K562 (cell line): ENCODE measurements at places on chromosomes 7 and 10. TPM values are rescaled to one million over a fixed set of nuclear protein-coding genes. Genes with fewer than 3 reads are reported as not detected.

DNA sequence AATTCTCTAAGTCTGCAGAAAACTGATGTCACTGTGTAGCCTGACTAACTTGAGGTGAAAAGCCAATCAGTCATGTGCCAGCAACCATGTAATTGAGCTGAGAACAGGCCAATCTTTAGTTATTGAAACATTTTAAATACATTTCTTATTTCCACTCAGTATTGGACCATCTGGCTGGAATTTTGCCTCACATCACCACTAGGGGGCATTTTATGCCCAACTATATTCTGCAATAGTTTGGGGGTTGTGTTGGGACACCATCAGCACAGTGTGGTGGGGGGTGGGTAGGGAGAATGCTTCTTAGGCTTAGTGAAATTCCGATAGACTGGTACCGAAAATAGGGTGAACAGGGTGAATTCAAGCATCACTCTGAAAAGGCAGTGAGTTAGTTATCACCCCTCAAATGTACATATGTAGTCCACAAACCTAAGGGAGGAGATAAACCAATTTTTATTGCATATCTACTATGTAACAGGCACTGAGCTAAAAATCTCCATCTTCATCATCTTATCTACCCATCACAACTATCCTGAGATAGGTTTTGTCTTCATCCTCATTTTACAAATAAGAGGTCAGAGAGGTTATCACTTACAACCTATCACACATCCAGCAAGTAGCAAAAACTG is 17.8 kb downstream of the NPSR1 start:
- DNase-seq: peak; percentile 31

DNA sequence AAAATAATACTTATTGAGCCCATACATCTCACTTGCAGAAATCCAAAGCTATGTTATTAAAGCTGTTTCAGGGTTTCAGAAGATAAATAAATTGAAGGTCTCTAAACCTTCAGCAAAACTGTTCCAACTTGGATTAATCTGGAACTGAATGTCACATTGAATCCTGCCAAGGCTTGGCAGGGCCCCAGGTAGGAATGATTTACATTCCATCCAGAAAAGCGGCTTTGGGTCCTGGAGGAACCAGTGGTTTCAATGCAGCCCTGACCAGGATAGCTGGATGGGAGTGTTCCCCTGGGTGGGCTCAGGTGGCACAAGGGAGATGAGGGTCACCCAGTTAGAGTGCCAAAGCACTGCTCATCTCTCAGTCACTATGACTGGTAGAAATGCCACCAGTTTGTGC is 37.0 kb upstream of the TMEM72 start:
- DNase-seq: no peak

DNA sequence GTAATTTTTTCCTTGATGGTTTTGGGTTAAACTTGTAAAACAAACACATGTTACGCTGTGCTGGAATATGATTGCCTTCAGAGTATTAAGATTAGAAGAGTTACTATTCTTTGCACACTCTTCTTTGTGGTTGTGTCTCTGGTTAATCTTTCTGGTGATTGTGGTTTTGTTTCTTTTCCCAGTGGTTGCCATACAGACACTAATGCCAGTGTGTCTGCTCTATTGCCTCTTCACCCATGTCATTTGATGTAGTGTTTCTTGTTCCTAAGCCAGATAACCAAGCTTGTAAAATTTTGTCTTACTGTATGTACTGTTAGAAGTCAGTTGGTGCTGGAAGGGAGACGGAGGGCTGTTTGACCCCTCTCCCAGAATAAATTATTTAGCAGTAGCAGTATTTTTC is 124.8 kb downstream of the PHTF2 start:
- DNase-seq: no peak

GRCh38 chr7:108294595-108294994 is 161.6 kb downstream of the NRCAM start:
- DNase-seq: no peak

- DNase-seq: no peak
Measured at GRCh38 chr7:147638566-147638965, 952.0 kb upstream of the C7orf33 start.

DNA sequence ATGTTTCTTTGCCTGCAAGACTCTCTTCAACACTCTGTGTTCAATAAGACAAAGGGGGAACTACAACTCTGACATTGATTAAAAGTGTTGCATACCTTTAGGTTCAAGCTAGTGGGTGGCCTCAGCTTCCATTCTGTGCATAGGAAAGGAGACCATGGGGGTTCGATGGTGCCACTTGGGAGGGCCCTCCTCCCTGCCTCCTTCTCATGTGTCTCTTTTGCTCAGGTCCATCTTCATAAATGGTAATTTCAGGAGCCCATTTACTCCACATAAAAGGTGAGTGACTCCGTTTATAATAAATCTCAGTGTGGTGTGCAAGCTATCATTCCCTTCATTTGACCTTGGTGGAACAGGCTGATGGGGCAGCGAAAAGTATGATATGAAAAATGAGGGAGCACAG is 285.1 kb downstream of the LRMDA start:
- DNase-seq: no peak

DNA sequence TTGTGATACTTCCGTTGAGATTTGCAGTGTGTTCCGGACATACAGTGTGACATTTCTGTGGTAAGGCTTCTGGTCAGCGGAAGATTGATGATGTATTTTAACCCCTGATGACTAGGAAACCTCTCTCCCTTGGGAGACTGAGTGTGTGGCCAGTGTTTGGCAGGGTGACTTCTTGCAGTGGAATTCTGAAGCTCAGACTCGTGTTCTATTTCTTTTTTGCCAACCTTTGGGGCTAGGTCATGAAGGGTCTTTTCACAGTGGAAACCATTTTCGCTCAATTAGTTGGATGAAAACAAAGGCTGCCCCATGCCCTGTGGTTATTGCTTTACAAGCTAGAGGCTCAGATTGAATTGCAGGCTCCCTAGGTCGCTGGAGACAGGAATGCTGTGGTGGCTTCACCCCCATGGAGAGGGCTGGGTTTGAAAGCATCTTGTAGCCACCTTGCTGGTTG is 288.9 kb downstream of the BBS9 start:
- no peak for DNase-seq

DNA sequence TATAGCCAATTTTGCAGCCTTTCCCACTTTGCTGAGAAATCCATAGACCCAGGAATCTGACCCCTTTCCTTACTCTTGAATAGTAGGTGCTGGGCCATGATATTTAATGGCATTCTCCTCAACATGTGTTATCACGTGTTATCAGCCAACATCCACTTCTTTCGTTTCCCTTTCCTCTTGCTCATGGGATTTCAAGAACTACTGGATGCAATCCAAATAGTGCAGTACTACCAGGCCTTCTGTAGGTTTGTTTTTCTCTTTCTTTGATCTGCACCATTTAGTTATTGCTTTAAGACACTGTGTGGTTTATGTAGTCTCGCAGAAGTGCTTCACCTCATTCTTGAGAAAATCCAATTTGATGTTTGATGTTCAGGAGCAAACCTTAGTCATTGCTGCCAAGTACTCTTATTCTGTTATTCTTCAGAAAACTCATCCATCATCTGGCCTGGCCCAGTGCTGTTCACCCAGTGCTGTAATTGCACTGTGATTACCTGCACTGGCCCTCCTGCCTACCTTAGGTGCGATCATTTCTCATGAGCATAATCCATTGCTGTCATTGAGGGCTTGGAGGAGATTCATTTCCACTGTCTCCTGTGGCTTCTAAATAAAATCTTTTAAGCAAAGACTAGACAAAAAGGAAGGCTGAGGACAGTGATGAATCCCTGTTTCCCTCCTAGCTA is 315.3 kb downstream of the BMPER start:
- DNase-seq: no peak

GRCh38 chr10:22159180-22159579 is 58.6 kb downstream of the EBLN1 start:
- DNase-seq: no peak

GRCh38 chr10:58796824-58797223 is 284.2 kb downstream of the BICC1 start:
- no peak for DNase-seq

- DNase-seq: no peak
Measured at GRCh38 chr10:10826125-10826524, 191.5 kb upstream of the CELF2 start.

- DNase-seq: peak; percentile 42
Measured at GRCh38 chr7:4659551-4660286, 22.4 kb upstream of the FOXK1 start.

DNA sequence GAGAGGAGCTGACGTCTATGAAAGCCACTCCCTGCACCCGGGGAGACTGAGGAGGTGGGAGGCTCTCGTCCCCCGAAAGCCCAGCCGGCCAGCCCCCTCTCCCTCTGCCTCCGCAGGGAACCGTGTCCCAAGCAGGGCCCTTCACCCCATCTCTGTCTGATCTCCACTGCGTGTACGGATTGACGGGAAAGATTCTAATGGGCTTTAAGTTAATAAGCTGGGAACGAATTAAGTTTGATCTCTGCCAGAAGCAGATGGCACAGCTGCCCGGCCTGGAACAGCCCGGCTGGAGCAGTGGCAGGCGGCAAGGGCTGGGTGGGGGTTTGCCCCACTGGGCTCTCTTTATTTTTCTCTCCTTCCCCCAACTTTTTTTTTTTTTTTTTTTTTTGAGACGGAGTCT is 6.1 kb upstream of the SLC29A4 start:
- no peak for DNase-seq

GRCh38 chr10:114925587-114926586 is 12.1 kb upstream of the TRUB1 start:
- no peak for DNase-seq

- no peak for DNase-seq
Measured at GRCh38 chr7:25822823-25823222, 329.2 kb upstream of the NFE2L3 start.

- DNase-seq: no peak
Measured at GRCh38 chr7:127683776-127684681, 32.0 kb downstream of the SND1 start.

DNA sequence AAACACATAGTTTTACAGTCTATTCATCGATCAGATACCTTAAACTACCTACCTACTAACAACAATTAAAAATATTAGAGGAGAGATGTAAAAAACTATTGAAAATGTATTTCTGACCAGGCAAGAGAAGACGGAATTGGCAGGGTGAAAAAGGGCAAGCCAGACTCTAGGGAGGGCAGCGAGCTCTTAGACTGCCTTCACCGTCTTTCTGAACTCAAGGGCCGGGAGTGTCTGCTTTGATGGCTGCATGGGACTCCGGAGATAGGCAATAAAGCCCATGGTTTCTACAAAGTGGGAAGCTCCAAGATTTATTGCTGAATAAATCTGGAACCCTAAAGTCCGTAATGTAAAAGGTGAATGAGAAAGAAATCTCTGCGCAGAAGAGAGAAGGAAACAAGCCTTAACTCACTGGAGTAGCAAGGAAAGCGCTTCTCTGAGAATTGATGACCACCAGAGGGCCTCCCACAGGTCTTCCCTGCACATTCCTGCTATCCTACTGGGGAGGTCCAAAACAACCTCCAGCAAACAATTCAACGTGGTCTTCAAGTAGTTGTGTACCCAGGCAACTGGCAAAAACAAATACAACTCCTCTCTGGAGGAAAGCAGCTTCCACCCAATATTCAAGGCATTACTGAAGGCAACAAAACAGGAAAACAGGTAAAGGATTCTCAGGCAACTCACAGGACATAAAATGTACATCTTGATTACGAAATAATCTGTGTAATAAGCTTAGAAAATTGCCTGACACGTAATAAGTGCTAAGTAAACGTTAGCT is 181.3 kb downstream of the SDK1 start:
- DNase-seq: peak; percentile 38

DNA sequence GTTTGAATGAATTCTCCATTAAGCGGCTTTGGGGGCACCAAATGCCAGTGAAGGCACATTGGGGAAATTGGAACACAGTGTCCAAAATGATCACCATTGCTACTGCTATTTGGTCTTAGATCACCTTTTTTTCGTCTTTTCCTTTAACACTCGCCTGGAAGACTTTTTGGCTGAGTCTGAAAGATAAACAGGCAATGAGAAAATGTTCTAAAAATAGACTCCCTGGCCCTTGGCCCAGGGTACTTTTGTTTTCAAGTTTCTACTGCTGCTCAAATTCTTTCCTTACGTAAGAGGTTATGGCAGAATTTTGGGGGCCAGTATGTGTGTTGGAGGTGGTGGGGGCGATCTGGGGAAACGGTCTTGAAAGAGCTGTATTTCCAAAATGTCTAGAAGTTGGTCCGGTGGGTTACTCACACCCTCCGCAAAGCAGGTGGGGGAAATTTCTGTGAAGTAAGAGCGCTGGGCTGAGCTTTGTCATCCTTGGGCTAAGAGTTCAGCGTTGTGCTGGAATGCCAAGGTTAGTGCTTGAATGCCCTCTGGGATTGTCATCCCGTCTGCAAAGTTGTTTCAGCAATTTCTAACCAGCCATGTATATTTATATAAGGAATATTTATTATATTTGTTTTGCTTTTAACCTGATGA is 1.3 kb upstream of the ITPRIP start:
- DNase-seq: peak; percentile 66

DNA sequence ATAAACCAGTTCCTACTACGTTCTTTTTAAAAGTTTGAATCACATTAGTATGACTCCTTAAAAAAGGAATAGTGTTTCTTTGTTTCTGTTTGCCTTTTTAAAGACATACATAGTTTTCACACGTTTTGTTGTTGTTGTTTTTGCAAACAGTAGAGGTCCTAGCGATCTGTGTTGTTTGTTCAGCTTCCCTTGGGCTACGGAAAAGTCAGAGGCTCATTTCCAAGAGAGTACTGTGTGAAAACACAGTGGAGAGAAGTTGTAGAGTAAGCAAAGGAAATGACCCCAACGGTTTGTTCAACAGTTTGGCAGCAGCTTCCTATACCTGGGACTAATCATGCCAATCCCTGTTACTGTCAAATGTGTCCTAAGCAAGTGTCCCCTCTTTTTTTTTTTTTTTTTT is 87.1 kb upstream of the STEAP1 start:
- DNase-seq: no peak

- DNase-seq: no peak
Measured at GRCh38 chr10:28677888-28678686, 766 bp downstream of the BAMBI start.

DNA sequence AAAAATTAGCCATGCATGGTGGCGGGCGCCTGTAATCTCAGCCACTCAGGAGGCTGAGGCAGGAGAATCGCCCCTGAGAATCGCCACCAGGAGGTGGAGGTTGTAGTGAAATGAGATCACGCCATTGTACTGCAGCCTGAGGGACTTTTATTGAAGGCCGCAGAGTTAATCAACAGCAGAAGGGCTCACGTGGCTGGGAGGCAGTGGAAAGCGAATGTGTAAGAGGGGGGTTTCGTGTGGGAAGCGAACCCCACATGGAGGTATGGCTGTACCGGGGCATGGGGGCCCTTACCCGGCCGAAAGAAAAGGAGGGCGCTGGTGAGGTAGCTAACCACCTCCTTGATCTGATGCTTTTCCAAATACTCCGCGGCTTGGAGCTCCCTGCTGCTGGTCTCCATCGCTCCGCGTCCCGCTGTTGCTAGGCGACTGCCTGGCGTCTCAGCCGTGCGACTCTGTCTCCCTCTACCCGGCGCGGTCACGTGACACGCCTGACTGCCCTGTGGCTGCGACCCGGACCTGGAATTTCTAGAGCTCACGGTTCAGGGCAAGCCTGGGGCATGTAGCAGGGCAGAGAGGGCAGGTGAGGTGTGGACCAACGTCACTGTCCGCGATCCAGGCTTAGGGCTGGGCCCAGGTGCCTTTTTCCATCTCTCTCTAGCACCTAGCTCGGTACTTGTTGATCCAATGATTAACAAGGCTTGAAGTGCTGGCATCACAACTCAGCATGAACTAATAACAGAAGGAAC is at the start of gene EFCAB10:
Gene EFCAB10 (minus strand): TSS at position 428 of the 746 bp plus-strand sequence. CDS start 30 bp downstream, at position 398.
- DNase-seq: no peak

LIPM gene
- total RNA-seq: not detected in 2 replicates

SORCS3 gene
- not detected in 2 replicates for total RNA-seq

ARHGEF35 gene
- total RNA-seq: 0.22 and 0.49 TPM in 2 replicates

CLDN3 gene
- 0.29 TPM in 1 of 2 replicates, not detected in the other for total RNA-seq

ZNF727 gene
- not detected in 2 replicates for total RNA-seq

SLC18A3 gene
- not detected in 2 replicates for total RNA-seq

XRCC2 gene
- 36.8 and 37.6 TPM in 2 replicates for total RNA-seq

RBM20 gene
- total RNA-seq: 4.6 and 5.7 TPM in 2 replicates

SLC26A3 gene
- total RNA-seq: 0.86 and 1.1 TPM in 2 replicates

NEUROD6 gene
- not detected in 2 replicates for total RNA-seq
